Osteoblast (primary cell): ENCODE measurements at places on chromosomes 3 and 15. TPM values are rescaled to one million over a fixed set of nuclear protein-coding genes. Genes with fewer than 3 reads are reported as not detected.

DNA sequence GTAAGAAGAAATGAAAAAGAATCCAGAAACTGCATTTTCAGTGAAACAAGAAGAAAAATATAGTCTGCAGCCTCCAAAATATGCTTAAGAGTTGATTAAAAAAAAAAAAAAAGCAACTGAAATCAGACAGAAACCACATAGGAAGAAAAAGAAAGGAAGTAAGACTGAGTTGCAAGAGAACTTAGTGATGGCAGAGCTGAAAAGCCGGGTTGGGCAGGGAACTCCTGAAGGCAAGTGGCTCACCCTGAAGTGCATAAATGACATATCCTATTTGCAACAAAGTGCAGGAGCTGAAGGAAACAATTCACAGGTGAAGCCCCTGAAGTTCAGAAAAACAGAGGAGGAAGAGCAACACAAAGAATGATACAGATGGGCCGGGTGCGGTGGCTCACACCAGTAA lies 108.8 kb upstream of the SLC25A36 start:
- DNase-seq, result no peak
- H3K4me3 ChIP-seq, result no peak overlapping the region
- H3K27me3 ChIP-seq, result no peaks in the 10 kb centered on the region
- H3K27ac ChIP-seq, result no peak overlapping the region
- no peaks in the 10 kb centered on the region for H3K36me3 ChIP-seq

GRCh38 chr15:69074001-69074842 lies 59.7 kb downstream of the NOX5 start:
- H3K4me3 ChIP-seq, result peak overlapping the region; percentile 82
- DNase-seq, result peak; percentile 90
- H3K27me3 ChIP-seq, result peaks cover 3% of the 10 kb centered on the region
- no peak overlapping the region for H3K27ac ChIP-seq

- H3K27ac ChIP-seq, result no peak overlapping the region
- H3K27me3 ChIP-seq, result no peaks in the 10 kb centered on the region
- H3K36me3 ChIP-seq, result no peaks in the 10 kb centered on the region
- no peak for DNase-seq
- H3K4me3 ChIP-seq, result no peak overlapping the region
- no peaks in the 10 kb centered on the region for H3K4me1 ChIP-seq
These were observed 30.2 kb downstream of the CPNE4 start for GRCh38 chr3:132004571-132004970.

DNA sequence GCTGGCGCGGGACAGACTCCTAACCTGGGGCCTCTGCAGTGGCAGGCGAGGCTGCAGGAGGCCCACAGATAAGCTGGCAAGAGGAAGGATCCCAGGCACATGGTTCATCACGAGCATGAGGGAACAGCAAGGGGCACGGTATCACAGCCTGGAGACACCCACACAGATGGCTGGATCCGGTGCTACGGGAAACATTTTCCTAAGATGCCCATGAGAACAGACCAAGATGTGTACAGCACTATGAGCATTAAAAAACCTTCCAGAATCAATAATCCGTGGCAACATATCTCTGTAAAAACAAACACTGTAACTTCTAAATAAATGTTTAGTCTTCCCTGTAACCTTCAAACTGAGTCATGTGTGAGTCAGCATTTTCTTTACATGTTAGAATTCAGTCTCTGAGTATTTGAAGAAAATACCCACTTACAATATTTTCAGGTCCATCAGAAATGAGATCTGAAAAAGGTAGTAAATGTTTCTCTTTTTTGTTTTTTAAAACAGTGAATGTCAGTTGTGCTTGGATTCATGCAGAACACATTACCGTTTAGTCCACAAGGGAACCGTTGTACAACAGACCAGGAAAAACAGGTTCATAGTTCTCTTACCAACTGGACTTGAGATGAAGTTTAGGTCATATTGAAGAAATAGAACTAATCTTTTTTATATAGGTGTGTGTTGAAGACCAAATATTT lies 75.9 kb downstream of the BOC start:
- peaks cover 17% of the 10 kb centered on the region for H3K4me1 ChIP-seq
- no peaks in the 10 kb centered on the region for H3K27me3 ChIP-seq
- peak; percentile 95 for DNase-seq
- no peaks in the 10 kb centered on the region for H3K36me3 ChIP-seq

DNA sequence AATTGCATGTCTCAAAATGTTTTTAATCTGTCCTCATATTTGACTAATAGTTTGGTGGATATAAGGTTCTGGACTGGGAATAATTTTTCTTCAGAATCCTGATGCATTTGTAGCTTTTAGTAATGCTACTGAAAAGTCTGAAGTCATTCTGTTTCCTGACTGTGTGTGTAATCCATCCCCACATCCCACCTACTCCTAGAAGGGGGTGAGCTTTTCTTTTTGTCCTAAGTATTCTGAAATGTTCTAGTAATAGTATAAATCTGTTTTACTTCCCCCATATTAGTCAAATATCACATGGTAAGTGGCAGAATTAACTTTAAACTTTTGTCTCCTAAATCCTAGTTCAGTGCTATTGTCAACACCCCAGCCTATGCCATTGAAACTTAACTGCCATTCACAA lies 162.8 kb downstream of the GREM1 start:
- H3K4me3 ChIP-seq, result no peak overlapping the region
- no peaks in the 10 kb centered on the region for H3K27me3 ChIP-seq
- no peaks in the 10 kb centered on the region for H3K4me1 ChIP-seq
- DNase-seq, result peak; percentile 17
- no peaks in the 10 kb centered on the region for H3K36me3 ChIP-seq

CATSPER2 gene
- 1.1 and 3.8 TPM in 2 replicates for total RNA-seq

GRCh38 chr3:116930786-116931185 lies 221.2 kb downstream of the TUSC7 start:
- no peaks in the 10 kb centered on the region for H3K36me3 ChIP-seq
- no peaks in the 10 kb centered on the region for H3K27me3 ChIP-seq
- DNase-seq, result no peak
- H3K27ac ChIP-seq, result no peak overlapping the region

DNA sequence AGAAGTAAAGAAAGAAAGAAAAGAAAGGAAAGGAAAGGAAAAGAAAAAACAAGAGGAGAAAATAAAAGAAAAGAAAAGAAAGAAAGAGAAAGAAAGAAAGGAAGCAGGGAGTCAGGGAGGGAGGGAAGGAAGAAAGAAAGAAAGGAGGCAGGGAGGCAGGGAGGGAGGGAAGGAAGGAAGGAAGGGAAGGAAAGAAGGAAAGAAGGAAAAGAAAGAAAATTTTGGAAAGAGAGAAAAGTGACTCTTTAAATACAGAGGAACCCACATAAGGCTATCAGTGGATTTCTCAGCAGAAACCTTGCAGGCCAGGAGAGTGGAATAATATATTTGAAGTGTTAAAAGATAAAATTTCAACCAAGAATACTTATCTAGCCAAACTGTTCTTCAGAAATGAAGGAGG lies 44.2 kb upstream of the GNB4 start:
- no peaks in the 10 kb centered on the region for H3K27me3 ChIP-seq
- no peaks in the 10 kb centered on the region for H3K36me3 ChIP-seq
- H3K27ac ChIP-seq, result no peak overlapping the region
- no peaks in the 10 kb centered on the region for H3K4me1 ChIP-seq
- no peak overlapping the region for H3K4me3 ChIP-seq

ZIC4 gene
- total RNA-seq, result 0.29 and 0.72 TPM in 2 replicates

DNA sequence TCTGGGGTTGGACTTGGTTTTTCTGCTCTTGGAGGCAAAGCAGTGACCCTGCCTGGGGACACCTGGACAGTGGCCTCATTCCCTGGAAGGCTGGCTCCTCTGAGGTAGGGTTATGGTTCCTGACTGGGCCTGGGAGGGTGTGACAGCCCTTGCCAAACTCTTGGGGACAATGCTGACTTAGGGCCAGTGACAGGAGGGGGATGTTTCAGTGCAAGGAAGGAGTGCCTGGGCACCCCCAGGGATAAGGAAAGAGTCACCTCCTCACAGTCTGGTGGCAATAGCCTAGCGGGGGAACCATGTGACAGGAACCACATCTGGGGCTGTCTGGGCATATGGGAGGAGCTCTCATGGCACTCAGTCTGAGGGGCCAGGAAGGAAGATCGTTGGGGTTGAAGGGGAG lies 91.8 kb downstream of the ABHD5 start:
- H3K36me3 ChIP-seq, result no peaks in the 10 kb centered on the region
- H3K4me1 ChIP-seq, result peaks cover 3% of the 10 kb centered on the region
- no peak overlapping the region for H3K27ac ChIP-seq

BCHE gene
- not detected in 2 replicates for total RNA-seq

MCF2L2 gene
- under 0.01 TPM in 2 replicates for total RNA-seq

CPB1 gene
- 1.1 and 1.8 TPM in 2 replicates for total RNA-seq

MBNL1 gene
- 483 and 545 TPM in 2 replicates for total RNA-seq

- H3K27ac ChIP-seq, result no peak overlapping the region
- no peaks in the 10 kb centered on the region for H3K36me3 ChIP-seq
- peaks cover 3% of the 10 kb centered on the region for H3K4me1 ChIP-seq
- H3K4me3 ChIP-seq, result no peak overlapping the region
- DNase-seq, result no peak
- H3K27me3 ChIP-seq, result no peaks in the 10 kb centered on the region
These were observed 514.0 kb downstream of the OCA2 start for GRCh38 chr15:27585041-27585640.

GRCh38 chr3:72227486-72228070 lies 442.6 kb upstream of the PROK2 start:
- DNase-seq, result no peak
- no peak overlapping the region for H3K27ac ChIP-seq
- peaks cover 10% of the 10 kb centered on the region for H3K4me1 ChIP-seq
- H3K36me3 ChIP-seq, result no peaks in the 10 kb centered on the region

GATA2 gene
- total RNA-seq, result 0.72 and 0.88 TPM in 2 replicates

GRCh38 chr3:169054471-169054870 lies 609.0 kb downstream of the MECOM start:
- no peak for DNase-seq
- no peaks in the 10 kb centered on the region for H3K4me1 ChIP-seq
- no peak overlapping the region for H3K4me3 ChIP-seq
- no peaks in the 10 kb centered on the region for H3K27me3 ChIP-seq
- no peak overlapping the region for H3K27ac ChIP-seq
